ENCODE measurements at places on chromosomes 4 and X. TPM values are rescaled to one million over a fixed set of nuclear protein-coding genes. Genes with fewer than 3 reads are reported as not detected.
A peak's percentile ranks its signal among the peaks of the same experiment; 100 is the strongest.

- DNase-seq: no peak
These were observed 973.7 kb upstream of the AGA start for GRCh38 chr4:178415925-178416324.

GRCh38 chr4:32824336-32824735 is 2104.2 kb downstream of the PCDH7 start:
- no peak for DNase-seq

Gene USP17L11
- not detected for total RNA-seq

DNA sequence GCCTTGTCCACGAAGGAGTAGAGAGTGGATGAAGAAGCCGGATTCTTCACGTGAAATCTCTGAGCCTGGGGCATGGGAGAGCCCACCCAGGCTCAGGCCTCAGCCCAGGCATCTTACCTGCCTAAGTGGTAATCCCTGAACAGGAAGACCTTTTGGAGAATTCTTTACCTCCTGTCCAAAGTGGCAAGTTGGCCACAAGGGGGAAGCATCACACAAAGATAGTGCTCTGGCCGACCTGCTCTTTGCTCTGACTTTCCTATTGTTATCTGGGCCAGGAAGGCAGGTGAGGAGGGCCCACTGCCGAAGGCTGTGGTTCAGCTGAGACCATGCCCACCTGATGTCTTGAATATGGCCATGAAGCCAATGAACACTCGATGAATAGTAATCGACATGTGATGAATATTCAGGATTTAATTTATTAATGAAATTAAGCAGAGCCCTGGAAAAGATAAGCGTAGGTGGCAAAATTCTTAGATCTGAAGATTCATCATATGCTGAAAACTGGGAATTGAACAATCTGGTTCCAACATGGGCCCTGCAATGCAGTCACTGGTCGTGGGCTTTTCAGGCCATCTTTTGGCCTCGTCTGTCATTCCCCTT is 93.8 kb downstream of the PDGFRA start:
- DNase-seq: peak; percentile 68

Gene SORBS2
- total RNA-seq: 184 TPM

GRCh38 chrX:50469206-50469605 is 1.4 kb downstream of the DGKK start:
- DNase-seq: no peak

Gene PALLD
- total RNA-seq: 250 TPM

GRCh38 chr4:21749412-21749811 is 199.2 kb downstream of the KCNIP4 start:
- no peak for DNase-seq

All from mucosa of gallbladder (tissue), 1 donor.